ENCODE measurements at places on chromosomes 5 and 9.

DNA sequence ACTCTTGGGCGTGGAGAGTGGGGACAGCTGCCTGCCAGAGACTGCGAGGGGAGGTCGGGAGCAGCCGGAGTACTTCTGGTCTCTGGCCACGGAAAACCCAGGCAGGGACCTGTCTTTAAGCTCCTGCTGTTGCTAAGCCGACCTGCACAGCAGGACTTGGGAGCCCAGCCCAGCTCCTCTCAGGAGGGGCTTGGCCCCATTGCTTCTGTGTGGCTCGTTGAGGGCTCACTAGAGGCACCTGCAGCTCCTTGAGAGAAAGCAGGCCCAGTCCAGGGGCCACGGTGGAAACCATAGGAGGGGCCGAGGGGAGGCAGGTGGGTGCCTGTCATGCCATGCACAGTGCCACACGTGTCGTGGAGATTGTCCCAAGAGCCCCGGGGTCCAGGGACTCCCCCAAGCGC is 3.3 kb upstream of the LCN2 start:
- DNase-seq, result no peak

DNA sequence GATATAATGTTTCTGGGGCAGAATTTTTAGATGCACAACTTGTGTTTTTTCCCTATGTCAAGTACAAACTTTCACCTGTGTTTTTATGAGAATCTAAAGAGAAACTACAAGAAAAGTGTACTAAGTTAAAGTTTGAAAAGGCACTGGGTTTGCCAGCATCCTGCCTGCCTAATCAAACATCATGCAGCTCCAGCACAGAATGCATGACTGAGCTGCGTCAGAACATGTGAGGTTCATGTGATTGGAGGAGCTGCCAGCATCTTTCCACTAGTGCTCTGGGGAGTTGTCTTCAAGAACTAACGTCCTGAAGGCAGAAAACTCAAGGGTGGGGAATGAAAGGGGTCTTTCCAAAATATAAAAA is 46.1 kb upstream of the RIC1 start:
- no peak for DNase-seq

DNA sequence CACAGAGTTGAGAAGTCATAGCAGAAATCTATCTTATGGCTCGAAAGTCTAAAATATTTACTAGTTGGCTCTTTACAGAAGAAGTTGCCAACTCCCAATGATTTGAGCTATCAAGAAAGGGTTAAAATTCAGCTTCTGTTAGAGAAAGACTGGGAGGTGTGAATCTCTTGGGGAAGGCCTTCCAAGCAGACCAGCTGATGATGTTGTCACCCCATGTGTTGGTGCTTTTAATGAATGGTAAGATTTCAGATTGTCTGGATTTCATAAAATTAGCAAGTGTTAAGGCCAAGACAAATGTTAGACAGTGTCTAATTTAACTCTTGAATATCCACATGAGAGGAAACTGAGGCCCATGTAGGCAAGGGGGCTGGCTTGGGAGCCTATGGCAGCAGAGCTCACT is 63.9 kb downstream of the PPARGC1B start:
- no peak for DNase-seq

DNA sequence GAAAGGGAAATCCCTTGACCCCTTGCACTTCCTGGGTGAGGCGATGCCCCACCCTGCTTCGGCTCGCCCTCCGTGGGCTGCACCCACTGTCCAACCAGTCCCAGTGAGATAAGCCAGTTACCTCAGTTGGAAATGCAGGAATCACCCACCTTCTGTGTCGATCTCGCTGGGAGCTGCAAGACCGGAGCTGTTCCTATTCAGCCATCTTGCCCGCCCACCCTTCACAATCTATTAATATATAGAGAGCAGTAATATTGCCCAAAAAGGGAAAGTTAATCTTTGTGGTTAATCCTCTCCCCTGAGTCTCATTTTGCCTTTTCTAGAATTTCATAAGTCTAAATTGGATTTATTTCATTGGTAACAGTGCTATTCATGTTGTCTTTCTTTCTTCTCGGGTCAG is 16.4 kb downstream of the SRD5A1 start:
- DNase-seq, result no peak

DNA sequence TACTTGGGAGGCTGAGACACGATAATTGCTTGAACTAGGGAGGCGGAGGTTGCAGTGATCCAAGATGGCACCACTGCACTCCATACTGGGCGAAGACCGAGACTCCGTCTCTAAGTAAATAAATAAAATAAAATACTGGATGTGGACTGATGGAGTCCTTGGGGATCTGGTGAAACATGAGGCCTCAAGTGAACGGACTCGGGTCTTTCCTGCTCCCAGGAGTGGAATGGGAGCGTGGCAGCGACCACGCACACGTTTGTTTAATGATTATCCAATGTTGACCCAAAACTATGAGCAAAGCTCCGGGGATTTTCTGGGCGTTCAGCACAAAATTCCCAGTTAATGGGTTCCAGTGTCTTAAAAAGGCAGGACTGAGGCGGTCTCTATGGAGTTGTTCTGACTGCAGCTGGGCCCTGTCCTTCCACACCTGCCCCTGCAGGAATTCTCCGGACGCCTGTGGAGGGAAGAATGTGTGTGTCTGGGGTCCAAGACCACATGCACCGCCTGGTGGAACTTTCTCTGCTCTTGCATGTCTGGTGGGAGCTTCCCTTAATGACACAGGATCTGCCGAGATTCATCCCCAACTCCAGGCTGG is 26.6 kb downstream of the NEK6 start:
- no peak for DNase-seq

GRCh38 chr9:2019723-2020122 is 4.6 kb downstream of the SMARCA2 start:
- DNase-seq, result no peak

- DNase-seq, result no peak
These were observed 194.0 kb downstream of the HTR1A start for GRCh38 chr5:63768221-63768620.

DNA sequence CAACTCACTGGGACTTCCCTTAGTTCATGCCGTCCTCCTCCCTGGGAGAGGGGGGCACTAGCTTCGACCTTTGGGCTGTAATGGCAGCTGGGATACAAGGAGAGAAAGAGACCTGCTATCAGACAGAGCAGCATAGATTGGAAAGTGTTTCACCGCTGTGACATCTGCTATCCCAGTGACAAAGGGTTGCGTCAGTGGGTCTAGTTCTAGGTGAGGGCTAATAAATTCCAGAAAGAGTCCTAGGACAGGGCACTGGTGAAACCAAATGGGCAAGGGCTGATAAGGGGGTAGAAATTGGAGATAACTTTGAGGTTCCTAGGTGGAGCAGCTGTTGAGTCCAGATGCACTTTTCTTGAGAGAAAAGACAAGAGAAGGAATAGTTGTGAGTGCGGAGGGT is 62.5 kb downstream of the RASGRF2 start:
- no peak for DNase-seq

- DNase-seq, result no peak
These were observed 76.3 kb upstream of the TNFSF8 start for GRCh38 chr9:115006660-115007059.

- no peak for DNase-seq
These were observed 30.0 kb downstream of the INSYN2B start for GRCh38 chr5:169950333-169950732.

DNA sequence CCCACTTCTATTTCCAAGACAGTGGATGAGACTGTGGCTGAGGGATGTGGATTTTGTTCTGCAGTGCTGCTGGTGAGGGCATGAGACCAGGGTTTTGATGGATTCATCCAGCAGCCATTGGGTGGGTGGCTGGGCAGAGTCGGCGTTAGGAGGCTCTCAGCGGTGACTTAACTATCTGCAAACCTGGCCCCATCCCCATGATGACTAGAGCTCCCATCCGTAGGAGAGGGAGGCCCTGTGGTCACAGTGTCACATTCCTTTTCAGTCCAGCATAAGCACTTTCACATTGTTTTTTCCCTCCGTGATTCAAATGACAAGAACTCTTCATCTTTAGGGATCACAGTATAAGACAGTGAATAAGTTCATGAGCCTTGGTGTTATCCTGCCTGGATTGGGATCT is 60.4 kb upstream of the SPRY4 start:
- DNase-seq, result no peak

DNA sequence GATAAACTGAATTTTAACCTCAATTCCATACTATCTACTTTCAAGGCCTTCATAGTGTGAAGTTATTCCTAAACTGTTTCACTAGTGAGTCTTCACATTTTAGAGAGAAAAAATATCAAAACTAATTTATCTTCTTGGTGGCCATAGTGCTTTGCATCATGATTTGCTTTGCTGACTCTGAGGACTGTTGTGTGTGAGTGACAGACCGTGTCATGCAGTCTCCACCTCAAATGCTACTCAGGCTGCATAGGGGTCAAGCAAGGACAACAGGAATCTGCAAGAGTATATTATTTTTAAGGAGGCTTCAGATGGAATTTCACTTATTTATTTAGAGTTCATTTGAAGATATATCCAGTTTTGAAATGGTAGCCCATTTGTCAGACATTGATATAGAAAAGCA is 34.5 kb downstream of the MACIR start:
- no peak for DNase-seq

GRCh38 chr9:98506422-98507054 is 202.2 kb downstream of the GABBR2 start:
- DNase-seq, result no peak

DNA sequence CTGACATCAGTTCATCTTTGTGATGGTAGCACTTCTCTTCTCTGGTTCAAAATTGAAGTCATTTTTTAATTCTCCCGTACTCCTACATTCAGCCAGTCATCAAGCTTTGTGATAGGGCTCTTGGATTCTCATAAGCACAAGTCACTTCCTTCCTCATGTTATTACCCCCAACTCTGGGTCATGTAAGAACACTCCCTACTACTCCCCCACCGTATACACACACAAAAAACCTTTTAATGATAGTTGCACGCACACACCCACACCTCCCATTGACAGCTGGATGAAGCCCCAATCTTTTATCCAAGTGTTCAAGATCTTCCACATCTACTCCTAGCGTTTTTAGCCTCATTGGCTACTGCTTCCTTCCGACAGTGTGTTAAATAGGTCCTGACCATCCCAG is 16.8 kb downstream of the KDM3B start:
- no peak for DNase-seq

DNA sequence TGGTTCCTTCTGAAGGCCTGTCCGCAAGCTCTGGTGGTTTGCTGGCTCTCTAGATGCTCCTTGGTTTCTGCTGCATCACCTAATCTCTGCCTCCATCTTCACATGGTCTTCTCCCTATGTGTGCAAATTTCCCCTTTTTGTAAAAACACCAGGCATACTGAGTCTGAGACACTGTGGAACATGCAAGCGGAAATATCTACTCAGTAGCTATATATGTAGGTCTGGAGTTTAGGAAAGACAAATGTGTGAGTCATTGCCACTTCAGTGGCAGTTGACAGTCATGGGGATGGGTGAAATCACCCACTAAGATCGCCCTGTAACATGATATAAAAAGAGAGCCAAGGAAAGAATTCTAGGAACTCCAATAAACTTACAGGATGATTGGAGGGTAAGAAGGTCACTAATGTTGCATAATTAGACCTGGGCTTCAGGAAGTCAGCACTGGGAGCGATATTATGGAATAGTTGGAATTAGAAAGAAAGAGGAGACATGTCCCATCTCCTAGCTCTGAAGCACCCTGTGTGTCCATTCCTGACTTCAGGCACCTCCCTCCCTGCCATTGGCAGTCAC is 22.7 kb upstream of the UBLCP1 start:
- no peak for DNase-seq

DNA sequence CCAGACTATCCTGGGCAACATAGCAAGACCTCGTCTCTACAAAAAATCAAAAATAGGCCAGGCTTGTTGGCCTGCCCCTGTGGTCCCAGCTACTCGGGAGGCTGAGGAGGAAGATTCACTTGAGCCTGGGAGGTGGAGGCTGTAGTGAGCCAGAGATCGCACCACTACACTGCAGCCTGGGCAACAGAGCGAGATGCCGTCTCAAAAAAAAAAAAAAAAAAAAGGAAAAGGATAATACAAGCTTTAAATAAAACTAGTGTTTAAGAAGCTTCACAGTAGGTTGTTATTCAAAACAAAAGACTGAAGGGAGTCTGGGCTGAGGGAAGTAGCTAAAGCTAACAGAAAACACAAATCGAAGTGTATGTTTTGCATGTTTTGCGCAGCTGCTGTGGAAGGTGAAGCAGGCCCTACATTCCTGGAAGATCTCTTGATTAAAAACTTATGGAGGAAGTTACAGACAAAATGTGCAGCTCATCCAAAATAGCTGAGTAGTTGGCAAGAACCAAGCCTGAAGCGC is 581 bp upstream of the C9orf40 start:
- no peak for DNase-seq

DNA sequence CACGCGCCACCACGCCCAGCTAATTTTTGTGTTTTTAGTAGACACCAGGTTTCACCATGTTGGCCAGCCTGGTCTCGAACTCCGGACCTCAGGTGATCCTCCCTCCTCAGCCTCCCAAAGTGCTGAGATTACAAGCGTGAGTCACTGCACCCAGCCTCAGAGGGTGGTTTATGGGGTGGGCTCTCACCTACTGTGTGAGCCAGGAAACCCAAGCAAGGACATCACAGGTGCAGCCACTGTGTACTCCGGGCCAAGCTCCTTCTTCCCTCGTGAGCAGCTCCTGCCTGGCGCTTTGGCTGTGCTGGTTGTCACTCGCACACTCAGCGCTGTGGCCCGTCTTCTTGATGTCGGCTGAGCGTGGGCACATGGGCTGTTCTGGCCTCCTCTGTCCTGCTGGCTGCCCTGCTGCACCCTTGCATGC is 70.1 kb downstream of the WNK2 start:
- DNase-seq, result no peak

DNA sequence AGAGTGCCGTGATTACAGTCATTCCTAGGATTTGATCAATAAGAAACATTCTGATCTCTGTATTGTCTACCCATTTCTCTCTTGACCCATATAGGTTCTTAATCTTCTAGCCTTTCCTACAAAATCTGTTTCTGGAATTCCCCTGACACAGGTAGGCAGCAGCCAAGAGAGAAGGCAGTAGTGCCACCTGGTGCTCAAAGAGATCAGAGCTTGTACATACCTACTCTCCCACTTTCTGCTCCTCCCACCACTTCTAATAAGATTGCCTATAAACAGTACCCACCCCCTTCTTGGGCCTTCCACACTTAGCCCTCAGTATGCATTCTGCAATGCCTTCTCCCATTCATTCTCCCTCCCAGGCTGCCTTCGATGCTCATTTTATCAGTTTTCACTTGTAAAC is 117.4 kb upstream of the RORB start:
- peak; percentile 29 for DNase-seq

- no peak for DNase-seq
These were observed 82.7 kb downstream of the DROSHA start for GRCh38 chr5:31449174-31449573.

DNA sequence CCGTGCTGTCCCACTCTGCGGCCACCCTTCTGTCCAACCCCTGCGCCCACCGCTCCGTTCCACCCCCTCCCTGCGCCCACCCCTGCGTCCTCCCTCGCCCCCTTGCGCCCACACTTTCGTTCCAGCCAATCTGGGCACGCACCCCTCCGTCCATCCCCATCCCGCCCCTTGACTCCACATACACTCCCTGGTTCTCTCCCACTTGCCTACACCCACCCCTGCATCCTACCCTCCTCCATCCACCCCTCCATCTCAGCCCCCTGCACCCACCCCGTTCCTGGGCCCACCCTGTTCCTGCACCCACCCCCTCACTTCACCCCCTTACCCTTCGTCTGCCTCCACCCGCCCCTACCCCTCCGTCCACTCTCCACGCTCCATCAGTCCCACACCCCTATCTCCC is 7.0 kb downstream of the ADAMTS13 start:
- no peak for DNase-seq

GRCh38 chr9:27149651-27150050 is 40.6 kb downstream of the TEK start:
- no peak for DNase-seq

All from NCI-H1048 (cell line).